ENCODE measurements at places on chromosomes 4 and X. TPM values are rescaled to one million over a fixed set of nuclear protein-coding genes. Genes with fewer than 3 reads are reported as not detected.

NAA11 gene
- total RNA-seq: not detected

AP1AR gene
- 28.3 TPM for total RNA-seq

UCP1 gene
- not detected for total RNA-seq

USP17L17 gene
- total RNA-seq: not detected

DNA sequence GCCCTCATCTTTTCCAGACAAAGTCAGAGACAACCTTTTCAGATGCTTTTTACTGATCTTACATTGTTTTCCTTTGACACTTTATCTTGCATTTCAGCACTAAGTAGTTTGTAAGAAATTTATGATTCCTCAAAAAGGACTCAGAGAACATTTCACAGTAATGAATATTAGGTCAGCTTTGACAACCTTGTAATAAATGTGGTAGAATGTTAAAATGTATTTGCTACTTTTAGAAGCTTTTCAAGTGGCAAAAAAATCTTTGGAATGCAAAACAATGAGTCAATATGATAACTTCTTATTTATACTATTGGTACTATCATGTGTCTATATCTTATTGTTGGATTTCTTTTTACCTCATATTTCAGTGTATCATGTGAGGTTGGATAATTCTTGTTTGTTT, 146.2 kb upstream of the FAT4 start:
- DNase-seq: no peak

DNA sequence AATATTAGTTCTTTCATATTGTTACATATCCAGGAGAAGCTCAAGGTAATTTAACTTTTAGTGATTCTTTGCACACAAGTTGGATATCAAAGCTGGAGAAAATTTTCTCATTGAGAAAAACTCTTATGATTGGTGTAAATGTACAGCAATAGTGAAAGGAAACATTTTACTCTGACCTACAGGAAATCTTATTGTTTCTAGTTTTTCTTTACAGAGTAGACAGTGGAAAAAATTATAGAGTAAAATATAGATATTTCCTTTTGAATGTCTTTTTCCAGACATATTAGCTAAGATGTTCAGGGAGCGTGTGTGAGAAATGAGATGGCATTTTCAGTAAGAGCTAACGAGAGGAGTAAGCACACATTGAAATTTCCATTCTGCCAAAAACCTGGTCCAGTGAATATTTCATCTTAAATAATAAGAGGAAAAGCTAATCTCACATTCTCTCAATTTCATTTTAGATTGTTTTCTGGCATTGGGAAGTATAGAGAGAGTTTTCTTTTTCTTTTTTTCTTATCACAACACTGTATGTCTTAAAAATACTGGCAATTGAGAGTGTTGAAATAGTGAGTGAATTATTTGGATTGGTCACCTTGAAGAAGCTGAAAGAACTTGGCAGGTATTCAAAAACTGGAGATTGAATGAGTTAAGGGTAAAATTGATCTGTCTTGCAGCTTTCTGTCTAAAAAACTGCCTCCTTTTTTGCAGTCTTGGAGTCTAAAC, 15.6 kb upstream of the ATP8A1 start:
- DNase-seq: no peak
